ENCODE measurements at places on chromosomes 2 and 18.

DNA sequence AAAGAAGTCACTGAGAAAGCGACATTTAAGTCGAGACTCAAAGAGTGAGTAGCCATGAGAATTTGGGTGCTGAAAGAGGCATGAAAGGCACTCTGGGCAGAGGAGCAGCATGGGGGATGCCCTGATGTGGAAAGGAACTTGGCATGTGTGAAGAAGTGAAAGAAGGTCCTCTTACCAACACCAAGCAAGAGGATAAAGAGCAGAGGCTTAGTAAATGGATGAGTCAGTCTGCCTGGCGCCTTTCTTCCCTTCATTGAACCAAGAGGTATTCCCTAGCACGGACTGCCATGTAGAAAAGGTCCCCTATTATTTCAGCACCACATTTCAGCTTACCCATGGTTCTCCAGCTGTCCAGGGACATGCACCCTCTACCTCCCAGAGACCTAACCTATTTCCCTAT is 221.1 kb upstream of the NRP2 start:
- DNase-seq: no peak

- no peak for DNase-seq
Observed at GRCh38 chr2:143909577-143910353, 610.2 kb downstream of the ZEB2 start.

GRCh38 chr2:128452024-128452411 is 133.3 kb upstream of the HS6ST1 start:
- DNase-seq: no peak

GRCh38 chr2:130728007-130728454 is 839 bp upstream of the GPR148 start:
- no peak for DNase-seq

DNA sequence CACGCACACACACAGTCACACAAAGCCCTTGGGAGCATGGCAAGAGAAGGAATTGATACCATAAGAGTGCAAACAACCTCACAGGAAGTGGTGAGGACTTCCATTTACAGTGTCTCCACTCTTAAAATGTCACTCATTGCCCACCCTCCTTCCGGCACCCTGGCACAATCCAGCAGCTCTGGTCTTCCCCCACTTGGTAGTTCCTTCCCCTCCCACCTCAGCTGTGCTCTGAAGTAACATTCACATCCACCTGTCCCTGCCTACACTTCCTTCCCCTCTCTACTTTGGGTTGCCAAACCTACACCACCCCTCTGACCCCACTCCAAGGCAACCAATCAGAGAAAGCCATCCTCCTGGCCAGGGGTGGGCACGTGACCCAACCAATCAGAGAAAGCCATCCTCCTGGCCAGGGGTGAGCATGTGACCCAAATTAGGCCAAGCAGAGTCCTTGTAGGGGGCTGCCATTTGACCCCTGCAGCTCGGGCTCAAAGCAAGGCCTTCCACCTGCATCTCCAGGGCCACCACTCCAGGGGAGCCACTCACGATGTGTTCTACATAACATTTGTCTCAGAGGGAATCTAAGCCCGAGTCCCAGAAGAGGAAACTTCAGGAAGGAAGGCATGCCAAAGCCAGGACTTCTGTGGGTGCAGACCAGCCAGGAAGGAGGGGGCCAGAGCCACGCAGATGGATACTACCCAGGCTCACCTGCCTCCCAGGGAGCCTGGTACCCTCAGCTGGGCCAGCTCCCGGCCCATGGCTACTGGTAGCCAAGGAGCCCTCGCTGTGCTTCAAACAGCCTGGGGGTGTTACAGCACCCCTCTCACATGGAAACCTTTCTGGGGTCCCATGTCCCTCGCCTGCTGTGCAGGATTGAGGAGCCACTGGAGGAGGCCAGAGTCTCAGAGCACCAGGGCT is 21.2 kb downstream of the CYP26B1 start:
- no peak for DNase-seq

GRCh38 chr2:205763708-205764211 is 81.5 kb downstream of the NRP2 start:
- no peak for DNase-seq

DNA sequence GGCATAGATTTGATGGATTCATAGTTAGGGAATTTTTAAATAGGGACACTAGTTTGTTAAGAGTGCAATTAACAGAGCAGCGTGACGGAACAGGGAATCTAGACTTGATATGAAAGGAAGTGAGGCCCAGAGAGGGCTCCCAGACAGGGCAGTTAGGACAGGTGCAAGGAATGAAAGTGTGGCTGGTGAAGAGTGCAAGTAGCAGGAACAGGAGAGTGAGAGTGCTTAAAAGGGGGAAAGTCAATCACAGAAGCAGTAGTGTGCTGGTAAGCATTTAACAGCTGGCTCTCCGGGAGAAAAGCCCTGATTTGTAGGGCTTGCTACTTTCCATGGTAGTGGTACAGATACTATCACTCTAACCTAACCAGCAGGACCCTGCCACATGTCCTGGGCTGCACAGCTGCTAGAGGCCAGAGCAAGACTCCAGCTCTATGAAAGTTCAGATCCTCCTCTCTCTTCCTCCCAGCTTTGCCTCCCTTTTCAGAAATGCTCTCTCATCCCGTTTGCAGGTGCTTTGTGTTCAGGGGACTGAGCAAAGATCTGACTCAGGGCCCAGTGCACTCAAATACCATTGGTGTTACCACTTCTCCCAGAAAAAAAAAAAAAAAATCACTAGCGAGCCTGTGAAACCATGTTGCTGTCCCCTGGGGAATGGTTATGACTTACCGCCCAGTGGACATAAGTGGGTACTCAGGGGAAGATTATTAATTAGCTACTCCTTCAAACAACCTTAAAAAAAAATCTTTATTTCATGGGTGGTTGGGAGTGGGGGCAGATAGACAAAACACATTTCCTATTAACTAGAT is 18.1 kb upstream of the GCFC2 start:
- DNase-seq: no peak

DNA sequence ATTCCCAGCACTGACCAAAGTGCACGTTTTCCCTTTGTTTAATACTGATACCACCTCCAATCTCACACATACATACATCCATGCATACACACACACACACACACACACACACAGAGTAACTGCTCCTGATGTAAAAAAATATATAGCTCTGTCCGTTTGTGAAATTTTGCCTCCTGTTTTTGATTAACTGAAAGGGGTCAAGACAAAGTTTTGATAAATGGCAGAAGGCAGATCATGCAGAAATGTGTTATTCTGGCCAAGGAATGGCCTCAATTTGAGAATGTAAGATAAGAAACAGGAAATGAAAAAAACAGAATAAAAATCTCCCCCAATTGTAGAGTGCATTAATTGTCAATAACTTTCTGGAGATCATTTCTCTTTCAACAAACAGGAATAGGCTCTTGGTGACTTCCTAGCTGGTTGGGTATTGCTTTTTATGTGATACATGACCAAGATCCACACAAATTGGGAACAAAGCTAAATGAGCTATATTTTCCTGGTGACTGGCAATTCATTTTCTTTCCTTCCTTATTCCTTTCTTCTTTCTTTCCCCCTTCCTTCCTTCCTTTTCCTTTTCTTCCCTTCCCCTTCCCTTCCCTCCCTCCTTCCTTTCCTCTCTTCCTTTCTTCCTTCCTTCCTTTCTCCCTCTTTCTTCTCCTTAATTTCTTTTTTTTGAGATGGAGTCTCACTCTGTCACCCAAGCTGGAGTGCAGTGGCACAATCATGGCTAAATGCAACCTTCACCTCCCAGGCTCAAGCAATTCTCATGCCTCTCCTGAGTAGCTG is 88.9 kb upstream of the PMAIP1 start:
- DNase-seq: no peak

- no peak for DNase-seq
Observed at GRCh38 chr2:84288293-84288692, 170.8 kb downstream of the SUCLG1 start.

GRCh38 chr2:211944572-211944971 is 594.0 kb downstream of the ERBB4 start:
- no peak for DNase-seq

Measured in Kasumi-1 (cell line).